Osteocyte (in vitro differentiated cells): ENCODE measurements at places on chromosomes 1 and 21. TPM values are rescaled to one million over a fixed set of nuclear protein-coding genes. Genes with fewer than 3 reads are reported as not detected.

SNRPE gene
- 95.7 and 102 TPM in 2 replicates for total RNA-seq

GRCh38 chr1:22676916-22677583 lies 24.0 kb downstream of the C1QB start:
- no peak overlapping the region for H3K4me3 ChIP-seq
- peaks cover 2% of the 10 kb centered on the region for H3K4me1 ChIP-seq
- H3K36me3 ChIP-seq = no peaks in the 10 kb centered on the region

GRCh38 chr1:17903386-17903785 lies 148.3 kb downstream of the ACTL8 start:
- H3K4me1 ChIP-seq = no peaks in the 10 kb centered on the region
- DNase-seq = no peak
- no peak overlapping the region for H3K27ac ChIP-seq
- H3K36me3 ChIP-seq = no peaks in the 10 kb centered on the region
- no peak overlapping the region for H3K4me3 ChIP-seq

FBLIM1 gene
- total RNA-seq = 149 and 156 TPM in 2 replicates

DNA sequence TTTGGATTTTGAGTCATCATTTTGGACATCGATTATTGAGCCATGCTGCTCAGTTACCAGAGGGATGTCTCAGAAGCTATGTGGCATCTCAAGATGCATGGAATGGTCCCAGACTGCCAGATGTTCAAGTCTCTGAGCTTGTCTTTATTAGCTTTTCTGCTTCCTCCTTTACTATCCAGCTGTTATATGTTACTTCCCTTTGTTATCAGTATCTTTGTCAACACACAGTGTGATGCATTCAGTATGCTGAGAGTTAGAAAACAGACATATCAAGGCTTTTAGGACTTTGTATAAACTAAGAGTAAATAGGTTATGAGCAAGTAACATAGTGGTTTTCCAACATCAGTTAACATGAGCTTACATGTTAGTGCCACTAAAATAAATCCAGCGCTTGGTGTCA lies 474.5 kb downstream of the DSCAM start:
- no peak overlapping the region for H3K4me3 ChIP-seq
- H3K27ac ChIP-seq = no peak overlapping the region
- no peaks in the 10 kb centered on the region for H3K36me3 ChIP-seq
- no peak for DNase-seq
- H3K27me3 ChIP-seq = no peaks in the 10 kb centered on the region
- no peaks in the 10 kb centered on the region for H3K4me1 ChIP-seq
